ENCODE measurements at places on chromosomes 6 and 20. TPM values are rescaled to one million over a fixed set of nuclear protein-coding genes. Genes with fewer than 3 reads are reported as not detected.

- no peak overlapping the region for H3K27ac ChIP-seq
- no peak for DNase-seq
- H3K4me1 ChIP-seq, result peaks cover 22% of the 10 kb centered on the region
- H3K27me3 ChIP-seq, result no peaks in the 10 kb centered on the region
- H3K36me3 ChIP-seq, result no peaks in the 10 kb centered on the region
Observed at GRCh38 chr6:20711518-20711917, 177.3 kb downstream of the CDKAL1 start.

Gene PPIL6
- 0.29 TPM for total RNA-seq

DNA sequence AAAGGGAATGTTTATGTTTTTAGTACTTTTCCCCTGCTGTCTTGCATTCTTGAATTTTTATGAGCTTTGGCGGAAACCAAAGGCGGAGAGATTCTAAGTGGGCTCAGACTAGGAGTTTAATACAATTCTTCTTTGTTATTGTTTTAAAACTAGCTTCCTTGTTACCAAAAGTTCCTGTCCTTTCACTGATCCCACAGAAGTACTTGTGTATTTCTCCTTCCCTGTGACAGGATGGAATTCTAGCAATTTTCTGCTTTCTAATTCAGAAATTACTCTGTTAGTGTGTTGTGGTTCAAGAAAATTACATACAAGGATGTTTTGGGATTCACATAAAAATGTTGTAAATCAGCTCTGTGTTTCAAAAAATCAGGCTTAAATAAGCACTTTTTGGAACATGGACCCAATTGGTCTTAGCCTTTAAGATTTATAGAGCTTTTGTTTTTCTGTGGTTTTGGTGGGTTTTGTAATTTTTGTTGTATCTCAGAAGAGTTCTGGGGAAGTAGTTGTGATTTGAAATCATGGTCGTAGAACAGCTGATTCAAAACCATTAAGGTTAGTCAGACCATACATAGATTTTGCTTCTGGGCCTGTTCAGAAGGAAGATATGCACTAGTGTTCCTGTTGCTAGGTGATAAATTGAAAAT lies 17.6 kb upstream of the CTAGE9 start:
- no peaks in the 10 kb centered on the region for H3K27me3 ChIP-seq
- H3K27ac ChIP-seq, result no peak overlapping the region
- DNase-seq, result no peak
- H3K4me3 ChIP-seq, result no peak overlapping the region
- peaks cover 11% of the 10 kb centered on the region for H3K4me1 ChIP-seq
- no peaks in the 10 kb centered on the region for H3K36me3 ChIP-seq

Gene SEL1L2
- total RNA-seq, result not detected
